ENCODE measurements at places on chromosomes 1 and 21.

- DNase-seq = no peak
Observed at GRCh38 chr21:41707231-41707959, 59.5 kb downstream of the RIPK4 start.

- DNase-seq = no peak
Observed at GRCh38 chr1:158425027-158425426, 1.0 kb downstream of the OR10K2 start.

DNA sequence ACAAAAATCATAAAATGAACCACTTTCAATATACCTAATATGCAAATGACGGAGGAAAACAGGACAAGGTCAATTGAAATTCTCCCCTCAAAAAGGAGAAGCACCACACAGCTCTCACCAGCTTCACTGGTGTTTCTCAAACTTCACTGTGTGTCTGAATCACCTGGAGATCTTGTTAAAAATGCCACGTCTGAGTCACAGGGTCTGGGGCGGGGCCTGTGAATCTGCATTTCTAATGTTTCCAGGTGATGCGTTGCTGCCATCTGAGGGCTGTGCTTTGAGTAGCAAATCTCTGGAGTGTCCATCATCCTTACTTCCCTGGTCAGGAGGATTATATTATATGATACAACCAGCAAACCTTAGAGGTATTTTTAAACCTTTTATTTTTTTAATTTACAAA is 9.0 kb downstream of the CLDN19 start:
- peak; percentile 63 for DNase-seq

- DNase-seq = no peak
Observed at GRCh38 chr1:245690156-245690690, 535.4 kb downstream of the KIF26B start.

DNA sequence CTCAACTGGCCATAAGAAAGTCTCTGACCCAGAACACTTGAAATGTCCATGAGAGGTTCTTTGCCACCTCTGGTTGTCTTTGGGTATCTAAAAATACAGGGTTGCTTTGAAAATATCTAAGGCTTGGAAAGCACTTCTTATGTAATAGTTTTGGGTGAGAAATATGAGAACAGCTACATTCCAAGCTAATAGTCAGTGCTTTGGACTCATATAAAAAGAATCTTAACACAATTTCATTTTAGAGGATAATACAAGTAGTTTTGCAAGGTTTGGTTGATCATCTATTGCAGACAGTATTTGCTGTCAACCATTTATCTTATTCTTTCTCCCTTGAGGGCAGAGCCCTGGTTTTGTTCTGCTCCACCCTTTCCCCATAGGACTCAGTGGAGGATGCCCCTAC is 207.5 kb downstream of the KCNK2 start:
- no peak for DNase-seq

- no peak for DNase-seq
Observed at GRCh38 chr21:46297338-46298271, 11.5 kb downstream of the YBEY start.

DNA sequence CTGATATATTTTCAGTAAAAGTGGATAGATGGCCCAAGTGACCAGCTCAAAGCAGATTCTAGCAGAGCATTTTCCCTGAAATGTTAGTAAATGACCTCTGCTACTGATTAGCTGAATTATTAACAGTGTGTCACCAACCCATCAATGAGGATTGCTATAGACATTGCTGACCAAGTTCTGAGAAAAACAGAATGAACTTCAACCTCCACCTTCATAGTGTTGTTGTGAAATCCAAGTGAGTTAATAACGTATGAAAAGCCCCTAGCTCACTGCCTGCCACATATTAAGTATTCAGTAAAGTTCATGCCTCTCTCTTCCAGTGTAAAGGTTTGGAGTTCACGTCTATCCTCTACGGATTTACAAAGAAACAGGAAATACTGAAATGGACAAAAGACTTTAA is 15.8 kb downstream of the PLPP3 start:
- DNase-seq = no peak

DNA sequence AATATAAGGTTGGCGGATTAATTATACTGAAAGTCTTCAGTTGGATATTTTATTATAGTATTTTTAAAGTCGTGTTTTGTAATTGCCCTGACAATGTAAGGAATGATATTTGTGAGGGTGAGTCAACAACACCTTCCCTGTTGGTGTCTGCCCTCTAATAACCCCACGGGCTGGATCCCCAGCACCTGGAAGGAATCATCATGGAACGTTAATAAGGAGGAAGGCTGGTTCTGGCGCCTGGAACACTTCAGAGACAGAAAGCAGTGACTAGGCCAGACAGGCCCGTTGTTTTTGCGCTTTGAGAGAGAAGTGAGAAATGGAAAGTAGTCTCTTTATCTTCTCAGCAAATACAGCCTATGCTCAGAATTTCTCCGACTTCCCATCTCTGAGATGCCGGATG is 31.6 kb downstream of the TEX35 start:
- no peak for DNase-seq

DNA sequence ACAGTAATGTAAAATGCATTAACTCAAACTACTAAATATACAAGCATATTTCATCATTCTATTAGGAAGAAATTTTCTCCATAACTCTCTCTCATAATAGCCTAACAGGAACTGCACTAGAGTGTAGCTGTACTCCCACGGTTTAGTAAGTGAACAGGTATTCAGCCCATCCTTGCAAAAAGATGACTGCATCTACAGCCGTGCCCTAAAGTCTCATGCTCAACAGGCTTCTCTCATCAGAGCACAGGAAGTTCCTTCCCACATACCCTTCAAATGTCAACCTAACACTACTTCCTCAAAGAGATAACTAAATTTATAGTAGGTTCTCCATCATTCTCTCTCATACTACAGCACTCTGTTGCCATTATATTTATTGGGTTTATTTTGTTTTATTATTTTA is 251.6 kb downstream of the AKT3 start:
- peak; percentile 56 for DNase-seq

DNA sequence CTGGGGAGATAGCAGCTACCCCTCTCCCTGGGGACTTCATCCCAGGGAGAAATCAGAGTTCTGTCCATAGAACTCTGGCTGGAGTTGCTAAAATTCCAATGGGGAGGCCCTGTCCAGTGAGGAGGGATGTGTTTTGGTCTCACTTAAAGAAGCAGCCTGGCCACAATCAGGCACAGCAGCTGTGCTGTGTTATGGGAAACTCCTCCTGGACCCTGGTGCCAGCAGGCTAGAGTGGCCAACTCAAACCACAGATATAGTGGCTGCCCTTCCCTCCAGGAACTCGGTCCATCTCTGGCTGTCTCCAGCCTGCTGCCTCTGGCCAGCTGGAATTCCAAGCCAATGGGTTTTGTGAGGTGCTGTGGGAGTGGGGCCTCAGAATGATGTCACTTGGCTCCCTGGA is 37.4 kb upstream of the SAMD11 start:
- no peak for DNase-seq

DNA sequence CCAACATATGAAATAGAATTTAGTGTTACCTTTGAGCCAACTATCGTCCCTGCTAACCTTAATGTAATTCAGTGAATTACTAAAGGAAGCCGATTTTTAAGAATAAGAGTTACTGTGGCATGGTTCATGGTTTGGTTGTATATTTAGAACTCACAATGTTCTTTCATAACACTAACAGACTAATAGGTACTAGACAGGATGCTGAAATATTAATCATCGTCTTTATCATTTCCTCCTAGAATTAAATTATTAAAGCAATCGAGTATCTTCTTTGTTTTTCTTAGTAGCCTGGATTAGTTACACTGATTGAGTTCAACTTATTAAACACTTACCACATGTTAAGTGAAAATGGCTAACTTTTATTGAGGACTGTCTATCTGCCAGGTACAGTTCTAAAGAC is 47.7 kb downstream of the TARBP1 start:
- no peak for DNase-seq

- DNase-seq = peak; percentile 89
Observed at GRCh38 chr1:119475866-119476439, 31.1 kb upstream of the HSD3B1 start.

DNA sequence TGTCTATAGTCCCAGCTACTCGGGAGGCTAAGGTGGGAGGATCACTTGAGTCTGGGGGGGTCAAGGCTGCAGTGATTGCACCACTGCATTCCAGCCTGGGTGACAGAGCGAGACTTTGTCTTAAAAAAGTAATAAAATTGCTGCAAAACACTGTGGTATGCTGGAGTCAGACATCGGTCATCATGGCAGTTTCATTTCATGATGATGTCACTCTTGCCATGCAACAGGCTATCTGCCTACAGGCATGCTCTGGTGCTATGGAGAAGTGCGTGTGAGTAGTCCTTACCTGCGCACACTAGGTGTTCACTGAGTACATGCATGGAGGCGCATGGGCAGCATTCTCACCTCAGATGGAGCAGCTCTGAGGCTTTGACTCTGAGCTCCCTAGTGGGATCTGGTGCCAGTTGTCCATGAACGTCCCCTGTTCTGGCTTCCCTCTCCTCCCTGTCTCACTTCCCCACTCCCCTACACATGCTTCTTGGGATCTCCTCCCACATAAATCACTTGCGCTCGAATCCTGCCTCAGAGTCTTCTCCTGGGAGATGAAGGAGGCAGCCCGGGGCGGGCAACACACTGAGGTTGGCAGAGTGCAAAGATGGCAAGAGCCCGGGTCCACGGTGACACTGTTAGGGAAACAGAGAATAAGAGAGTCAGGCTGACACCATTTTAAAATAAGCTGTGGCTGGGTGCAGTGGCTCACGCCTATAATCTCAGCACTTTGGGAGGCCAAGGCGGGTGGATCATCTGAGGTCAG is 10.4 kb upstream of the CELA3B start:
- peak; percentile 76 for DNase-seq

DNA sequence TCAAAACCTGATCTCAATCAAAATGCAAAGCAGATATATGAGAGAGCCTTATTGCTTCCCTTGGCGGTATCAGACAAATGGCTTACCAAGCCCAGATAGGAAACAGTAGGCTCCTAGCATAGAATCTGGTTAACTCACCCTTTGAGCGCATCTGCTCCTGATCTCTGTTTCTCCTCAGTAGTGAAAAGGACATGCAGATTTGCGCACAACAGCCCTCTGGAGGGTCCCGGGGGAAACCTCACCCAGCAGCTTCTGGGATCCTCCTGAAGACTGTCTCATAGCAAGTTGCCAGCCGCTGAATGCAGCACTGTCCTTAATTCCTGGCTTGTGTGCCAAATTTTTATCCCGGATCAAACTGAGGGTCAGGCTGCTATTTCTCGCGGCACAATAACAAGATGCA is 192.2 kb downstream of the FASLG start:
- DNase-seq = peak; percentile 60

GRCh38 chr1:159924025-159924790 is 1.1 kb downstream of the TAGLN2 start:
- DNase-seq = peak; percentile 97

GRCh38 chr1:76314730-76315129 is 240.2 kb downstream of the ST6GALNAC3 start:
- DNase-seq = no peak

- DNase-seq = no peak
Observed at GRCh38 chr1:236282425-236282716, 613 bp upstream of the ERO1B start.

GRCh38 chr1:24032981-24033380 is 52.9 kb upstream of the SRSF10 start:
- DNase-seq = no peak

- peak; percentile 94 for DNase-seq
Observed at GRCh38 chr1:31626223-31627207, 9.0 kb downstream of the HCRTR1 start.

GRCh38 chr1:203096566-203096965 is 10.8 kb upstream of the MYOG start:
- DNase-seq = peak; percentile 14

DNA sequence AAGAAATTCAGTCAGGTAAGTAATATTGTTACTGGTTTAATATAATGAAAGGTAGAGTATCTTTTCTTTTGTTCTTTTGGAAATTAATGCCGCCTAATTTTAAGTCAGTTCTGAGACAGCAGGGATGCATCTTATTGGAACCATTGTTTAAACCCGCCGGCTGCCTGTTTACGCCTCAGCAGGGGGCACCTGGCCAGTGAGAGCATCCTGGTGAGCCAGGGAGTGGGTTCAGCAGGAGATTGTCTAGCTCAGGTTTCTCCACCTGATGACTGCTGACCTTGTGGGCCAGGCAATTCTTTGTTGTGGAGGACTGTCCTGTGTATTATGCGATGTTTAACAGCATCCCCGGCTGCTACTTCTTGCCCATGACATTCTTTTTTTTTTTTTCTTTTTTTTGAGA is 30.2 kb downstream of the CHAF1B start:
- no peak for DNase-seq

DNA sequence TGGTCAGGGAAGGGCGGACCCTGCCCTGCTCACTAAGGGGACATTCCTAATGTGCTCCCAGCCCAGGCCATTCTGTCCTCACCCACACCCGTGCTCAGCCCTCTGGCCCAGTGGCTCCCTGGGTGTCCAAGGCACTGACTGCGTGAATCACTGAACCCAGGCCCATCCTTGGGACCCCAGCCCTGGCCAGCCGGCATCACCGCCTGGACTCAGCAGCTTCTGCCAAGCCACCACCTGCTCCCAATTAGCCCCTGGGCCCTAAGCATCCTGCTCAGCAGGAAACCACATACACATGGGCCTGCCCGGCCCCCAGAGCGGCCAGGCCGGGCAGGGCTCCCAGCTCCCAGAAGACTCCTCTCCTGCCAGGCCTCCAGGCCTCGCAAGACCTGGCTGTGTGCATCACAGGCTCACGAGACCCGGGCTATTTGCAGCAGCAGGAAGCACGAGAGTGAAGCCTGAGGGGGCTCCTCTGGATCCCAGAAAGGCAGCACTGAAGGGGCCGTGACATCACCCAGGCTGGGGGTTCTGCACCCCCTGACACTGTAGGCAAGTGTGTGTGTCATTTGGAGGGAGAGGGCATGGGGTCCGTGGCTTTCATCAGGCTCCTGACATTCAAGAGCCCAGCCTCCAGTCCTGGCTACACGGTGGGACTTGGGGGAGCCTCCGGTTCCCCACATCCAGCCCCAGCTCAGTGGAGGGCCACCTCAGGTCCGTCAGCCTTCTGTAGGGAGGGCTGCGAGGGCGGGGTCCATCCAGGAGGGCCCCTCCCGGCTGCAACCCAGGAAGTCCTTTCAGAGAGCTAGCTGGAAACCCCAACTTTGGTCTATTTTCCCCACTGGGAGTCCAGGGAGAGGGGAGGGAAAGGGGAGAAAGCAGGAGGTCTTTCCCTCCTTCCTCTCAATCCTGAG is 1.6 kb downstream of the MFAP2 start:
- DNase-seq = peak; percentile 75

GRCh38 chr1:184965439-184965838 is 8.9 kb downstream of the NIBAN1 start:
- DNase-seq = no peak

All from islet precursor cell (in vitro differentiated cells).